Transverse colon (tissue), 4 donors: ENCODE measurements at places on chromosomes 2 and 18. TPM values are rescaled to one million over a fixed set of nuclear protein-coding genes. Genes with fewer than 3 reads are reported as not detected.

DNA sequence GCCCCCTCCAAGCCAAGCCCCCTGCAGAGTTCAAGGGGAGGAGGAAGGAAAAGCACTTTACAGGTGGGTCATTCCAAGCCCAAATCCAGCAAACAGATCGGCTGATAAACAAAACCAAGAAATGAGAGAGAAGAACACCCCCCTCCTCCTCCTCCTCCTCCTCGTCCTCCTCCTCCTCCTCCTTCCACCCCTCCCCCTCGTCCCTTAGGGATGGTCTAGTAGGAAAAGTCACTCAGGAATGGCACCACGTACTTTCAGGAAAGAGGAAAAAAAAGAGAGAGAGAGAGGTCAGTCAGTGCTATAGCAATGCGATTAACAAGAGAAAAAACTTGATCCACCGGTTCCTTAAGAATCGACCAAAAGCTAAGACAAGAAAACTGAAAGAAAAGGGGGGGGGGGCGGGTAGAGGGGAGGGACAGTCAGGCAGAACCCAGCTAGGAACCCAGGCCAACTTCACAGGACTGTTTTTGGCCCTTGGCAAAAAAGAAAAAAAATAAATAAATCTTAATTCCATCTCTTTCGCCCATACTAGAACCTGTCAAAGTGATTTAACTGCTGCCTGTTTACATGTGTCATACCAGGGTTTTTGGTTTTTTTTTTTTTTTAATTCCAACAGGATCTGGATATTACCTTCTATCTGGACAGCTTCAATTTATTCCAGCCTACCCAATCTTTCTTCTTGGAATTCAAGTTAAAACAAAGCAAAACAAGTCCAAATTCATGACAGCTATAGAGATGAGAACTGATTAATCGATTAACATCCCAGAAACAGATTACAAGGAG, 906 bp downstream of the IKZF2 start:
- no peaks in the 10 kb centered on the region for H3K36me3 ChIP-seq
- peaks cover 13% of the 10 kb centered on the region for H3K4me1 ChIP-seq
- peak; percentile 13 for DNase-seq
- no peaks in the 10 kb centered on the region for H3K27me3 ChIP-seq
- peak overlapping the region; percentile 91 for H3K27ac ChIP-seq

- H3K27me3 ChIP-seq: no peaks in the 10 kb centered on the region
- H3K27ac ChIP-seq: no peak overlapping the region
- H3K4me1 ChIP-seq: no peaks in the 10 kb centered on the region
- H3K4me3 ChIP-seq: no peak overlapping the region
- DNase-seq: no peak
Observed at GRCh38 chr18:40938615-40939014, 1016.4 kb upstream of the PIK3C3 start.

GRCh38 chr2:134336352-134336751, 82.5 kb downstream of the MGAT5 start:
- DNase-seq: no peak
- no peak overlapping the region for H3K27ac ChIP-seq
- no peaks in the 10 kb centered on the region for H3K36me3 ChIP-seq
- H3K4me3 ChIP-seq: no peak overlapping the region

DNA sequence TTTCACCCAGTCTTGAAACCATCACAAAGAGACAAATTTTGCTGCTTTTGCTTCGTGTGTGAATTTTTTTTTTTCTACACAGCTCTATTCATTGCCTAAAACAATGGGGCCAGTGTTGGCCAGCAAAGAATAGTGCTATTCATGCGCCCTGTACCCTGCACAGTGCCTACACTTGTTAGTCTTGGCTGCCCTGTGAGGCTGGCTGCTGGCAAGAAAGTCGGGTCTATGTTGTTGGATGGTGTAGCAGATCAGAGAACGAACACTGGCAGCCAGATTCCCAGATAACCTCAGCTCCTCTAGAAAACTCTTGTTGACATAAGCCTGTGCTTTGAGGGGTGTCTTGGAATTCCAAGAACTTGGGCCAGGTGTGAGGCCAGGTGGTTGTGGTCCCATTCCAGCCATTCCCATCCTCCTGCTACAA, 455.7 kb upstream of the TCF4 start:
- H3K27ac ChIP-seq: no peak overlapping the region
- H3K27me3 ChIP-seq: no peaks in the 10 kb centered on the region
- no peak for DNase-seq
- H3K4me1 ChIP-seq: no peaks in the 10 kb centered on the region

- H3K27me3 ChIP-seq: no peaks in the 10 kb centered on the region
- no peak overlapping the region for H3K4me3 ChIP-seq
- H3K4me1 ChIP-seq: peaks cover 13% of the 10 kb centered on the region
Observed at GRCh38 chr2:112062894-112063293, 7.8 kb downstream of the TMEM87B start.

- no peak overlapping the region for H3K27ac ChIP-seq
- H3K4me1 ChIP-seq: no peaks in the 10 kb centered on the region
- H3K4me3 ChIP-seq: no peak overlapping the region
- no peaks in the 10 kb centered on the region for H3K27me3 ChIP-seq
- DNase-seq: no peak
Observed at GRCh38 chr2:126614524-126615227, 41.3 kb upstream of the GYPC start.

GRCh38 chr2:197097578-197098366, 171.3 kb upstream of the PGAP1 start:
- no peak overlapping the region for H3K4me3 ChIP-seq
- DNase-seq: peak; percentile 16
- no peaks in the 10 kb centered on the region for H3K36me3 ChIP-seq
- H3K27me3 ChIP-seq: no peaks in the 10 kb centered on the region

GRCh38 chr2:24626131-24626530, 135.1 kb downstream of the NCOA1 start:
- no peaks in the 10 kb centered on the region for H3K4me1 ChIP-seq
- no peak overlapping the region for H3K27ac ChIP-seq
- no peaks in the 10 kb centered on the region for H3K27me3 ChIP-seq
- H3K4me3 ChIP-seq: no peak overlapping the region

GRCh38 chr18:27142891-27143290, 42.2 kb downstream of the CHST9 start:
- H3K4me3 ChIP-seq: no peak overlapping the region
- no peaks in the 10 kb centered on the region for H3K27me3 ChIP-seq
- H3K27ac ChIP-seq: no peak overlapping the region
- no peak for DNase-seq

DNA sequence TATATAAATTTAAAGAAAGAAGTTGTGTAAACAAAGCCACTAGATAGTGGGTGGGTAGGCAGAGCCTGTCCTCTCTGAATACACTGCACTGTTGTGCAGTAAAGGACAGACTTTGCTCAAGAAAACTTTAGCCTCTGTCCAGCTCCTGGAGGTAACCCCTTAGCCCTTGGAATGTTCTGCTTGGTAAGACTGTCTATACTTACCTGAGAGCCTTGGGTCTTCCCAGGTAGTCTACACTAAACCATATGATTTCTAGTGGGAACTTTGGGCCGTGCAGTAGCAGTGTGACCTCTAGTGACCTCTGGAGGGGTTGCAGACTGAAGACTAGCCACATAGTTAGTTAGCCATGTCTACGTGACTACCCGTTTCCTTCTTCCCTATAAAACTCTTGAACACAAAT, 678.3 kb upstream of the NRXN1 start:
- H3K36me3 ChIP-seq: peaks cover 4% of the 10 kb centered on the region
- no peak overlapping the region for H3K4me3 ChIP-seq
- H3K4me1 ChIP-seq: no peaks in the 10 kb centered on the region
- no peak overlapping the region for H3K27ac ChIP-seq
- H3K27me3 ChIP-seq: no peaks in the 10 kb centered on the region
- peak; percentile 9 for DNase-seq

DNA sequence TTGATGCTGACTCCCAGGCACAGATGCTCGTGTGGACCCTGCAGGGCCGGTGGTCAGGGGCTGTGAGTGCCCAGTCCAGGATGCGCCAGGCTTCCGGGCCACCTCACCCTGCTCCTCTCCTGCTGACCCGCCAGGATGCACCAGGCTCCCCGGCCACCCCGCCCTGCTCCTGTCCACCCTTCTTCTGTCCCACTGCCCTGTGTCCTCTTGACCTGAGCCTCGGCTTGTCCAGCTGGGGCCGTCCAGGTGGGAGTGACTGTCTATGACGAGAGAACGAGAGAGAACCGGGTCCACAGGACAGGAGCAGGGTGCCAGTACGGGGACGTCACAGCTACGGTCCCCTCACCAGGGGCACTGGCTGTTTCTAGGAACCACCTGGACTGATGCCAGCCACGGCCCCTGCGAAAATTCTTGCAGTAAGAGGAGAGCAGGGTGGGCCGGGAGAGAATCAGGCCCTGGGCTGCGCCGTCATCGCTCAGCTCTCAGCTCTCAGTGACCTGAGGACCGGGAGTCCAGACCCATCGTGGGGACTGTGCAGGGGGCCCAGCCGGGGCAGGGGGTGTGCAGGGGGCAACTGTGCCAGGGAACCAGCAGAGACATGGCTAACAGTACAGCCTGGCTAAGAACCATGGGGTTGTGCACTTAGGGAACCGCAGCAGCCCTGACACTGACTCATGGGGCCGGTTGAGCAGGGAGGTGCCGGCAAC, 12.9 kb upstream of the NFATC1 start:
- H3K27ac ChIP-seq: no peak overlapping the region
- no peak overlapping the region for H3K4me3 ChIP-seq
- no peak for DNase-seq
- H3K4me1 ChIP-seq: peaks cover 4% of the 10 kb centered on the region

- H3K36me3 ChIP-seq: no peaks in the 10 kb centered on the region
- no peaks in the 10 kb centered on the region for H3K4me1 ChIP-seq
- no peaks in the 10 kb centered on the region for H3K27me3 ChIP-seq
- H3K27ac ChIP-seq: no peak overlapping the region
- DNase-seq: no peak
Observed at GRCh38 chr2:149387411-149387810, 57.0 kb downstream of the LYPD6 start.

- no peaks in the 10 kb centered on the region for H3K4me1 ChIP-seq
- no peak overlapping the region for H3K27ac ChIP-seq
- no peaks in the 10 kb centered on the region for H3K27me3 ChIP-seq
Observed at GRCh38 chr2:2026252-2026831, 282.0 kb upstream of the PXDN start.

DNA sequence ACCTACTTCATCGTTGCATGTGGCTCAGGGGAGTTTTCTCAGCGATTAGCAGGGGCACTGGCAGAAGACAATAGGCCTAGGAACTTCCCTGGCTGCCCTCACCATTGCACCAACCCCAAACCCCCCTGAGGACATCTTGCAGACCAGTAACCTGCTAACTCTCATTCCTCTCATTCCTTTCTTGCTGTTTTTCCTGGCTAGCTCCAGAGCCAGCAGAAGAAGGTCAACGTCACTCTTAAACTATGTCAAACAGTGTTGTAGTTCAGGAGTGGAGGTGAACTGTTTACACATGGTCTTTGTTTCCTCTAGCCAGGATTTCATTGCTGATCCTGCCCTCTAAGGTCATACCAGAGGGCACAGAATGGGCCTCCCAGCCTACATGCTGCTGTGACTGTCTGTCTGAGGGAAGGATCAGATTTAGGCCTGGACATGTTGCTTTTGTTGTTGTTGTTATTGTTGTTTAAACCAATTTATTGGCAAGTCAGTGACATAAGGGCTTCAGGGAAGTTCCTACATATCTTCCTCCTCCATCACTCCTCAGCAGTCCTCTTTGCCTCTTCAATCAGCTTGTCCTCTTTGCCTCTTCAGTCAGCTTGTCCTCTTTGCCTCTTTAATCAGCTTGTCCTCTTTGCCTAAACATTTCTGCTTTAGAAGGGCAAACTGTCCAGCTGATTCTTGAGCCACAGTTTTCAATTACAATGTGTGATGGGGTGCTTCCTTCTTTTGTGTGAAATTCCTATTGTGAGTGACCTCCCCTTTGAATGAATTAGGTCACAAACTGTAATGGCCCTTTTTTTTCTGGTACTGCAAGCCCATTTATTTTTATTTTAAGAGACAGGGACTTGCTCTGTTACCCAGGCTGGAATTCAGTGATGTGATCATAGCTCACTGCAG, 471.9 kb upstream of the TNP1 start:
- no peaks in the 10 kb centered on the region for H3K36me3 ChIP-seq
- H3K4me3 ChIP-seq: no peak overlapping the region
- no peaks in the 10 kb centered on the region for H3K4me1 ChIP-seq
- H3K27ac ChIP-seq: peak overlapping the region; percentile 64
- no peaks in the 10 kb centered on the region for H3K27me3 ChIP-seq

DNA sequence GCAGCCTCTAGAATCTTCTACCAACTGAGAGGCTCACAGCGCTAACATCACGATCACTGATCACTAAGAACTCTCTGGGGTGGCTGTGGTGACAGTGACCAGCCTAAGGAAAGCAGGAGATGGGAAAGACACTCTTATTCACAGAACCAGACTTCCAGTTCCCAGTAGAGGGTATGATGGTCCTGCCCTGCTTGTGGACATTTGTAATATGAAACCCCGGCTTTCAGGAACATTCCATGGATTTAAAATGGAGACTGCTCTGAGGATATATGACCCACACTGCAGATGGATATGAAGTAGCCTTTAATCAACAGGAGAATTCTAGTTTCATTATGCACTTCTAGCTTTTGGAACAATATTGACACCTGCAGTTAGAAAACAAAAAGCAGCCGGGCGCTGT, 131.8 kb downstream of the AFF3 start:
- peaks cover 22% of the 10 kb centered on the region for H3K4me1 ChIP-seq
- H3K27me3 ChIP-seq: no peaks in the 10 kb centered on the region
- H3K4me3 ChIP-seq: no peak overlapping the region
- H3K36me3 ChIP-seq: no peaks in the 10 kb centered on the region

GRCh38 chr2:73946215-73946614, 19.5 kb downstream of the DGUOK start:
- no peak for DNase-seq
- H3K27me3 ChIP-seq: no peaks in the 10 kb centered on the region
- H3K4me3 ChIP-seq: no peak overlapping the region
- H3K27ac ChIP-seq: no peak overlapping the region
- H3K4me1 ChIP-seq: no peaks in the 10 kb centered on the region

- no peaks in the 10 kb centered on the region for H3K36me3 ChIP-seq
- no peak overlapping the region for H3K4me3 ChIP-seq
- no peak for DNase-seq
Observed at GRCh38 chr2:188663301-188663700, 310.9 kb upstream of the COL3A1 start.

- H3K4me1 ChIP-seq: no peaks in the 10 kb centered on the region
- H3K36me3 ChIP-seq: no peaks in the 10 kb centered on the region
- no peak overlapping the region for H3K4me3 ChIP-seq
Observed at GRCh38 chr2:199705538-199705937, 145.5 kb downstream of the FTCDNL1 start.

GRCh38 chr18:13558790-13559189, 167.6 kb downstream of the FAM210A start:
- peaks cover 32% of the 10 kb centered on the region for H3K4me1 ChIP-seq
- H3K27ac ChIP-seq: no peak overlapping the region
- DNase-seq: no peak
- H3K4me3 ChIP-seq: no peak overlapping the region
- H3K36me3 ChIP-seq: no peaks in the 10 kb centered on the region

Gene DHRS9
- 257 TPM for total RNA-seq

Gene GCKR
- total RNA-seq: not detected

Gene GALNT5
- total RNA-seq: 7.5 TPM

Gene SCN9A
- total RNA-seq: 13.1 TPM

Gene UGT1A5
- 3.2 TPM for total RNA-seq

Gene PIEZO2
- 2.9 TPM for total RNA-seq

Gene PSD4
- 93.5 TPM for total RNA-seq

Gene GCG
- not detected for total RNA-seq

Gene CEP192
- total RNA-seq: 21.3 TPM

Gene IL1B
- total RNA-seq: 4.6 TPM

Gene ZAP70
- total RNA-seq: 2.6 TPM

Gene COLEC11
- total RNA-seq: 2.0 TPM

Gene ST8SIA3
- total RNA-seq: 0.14 TPM

Gene TBR1
- total RNA-seq: not detected
